ENCODE measurements at places on chromosomes 4 and X.

DNA sequence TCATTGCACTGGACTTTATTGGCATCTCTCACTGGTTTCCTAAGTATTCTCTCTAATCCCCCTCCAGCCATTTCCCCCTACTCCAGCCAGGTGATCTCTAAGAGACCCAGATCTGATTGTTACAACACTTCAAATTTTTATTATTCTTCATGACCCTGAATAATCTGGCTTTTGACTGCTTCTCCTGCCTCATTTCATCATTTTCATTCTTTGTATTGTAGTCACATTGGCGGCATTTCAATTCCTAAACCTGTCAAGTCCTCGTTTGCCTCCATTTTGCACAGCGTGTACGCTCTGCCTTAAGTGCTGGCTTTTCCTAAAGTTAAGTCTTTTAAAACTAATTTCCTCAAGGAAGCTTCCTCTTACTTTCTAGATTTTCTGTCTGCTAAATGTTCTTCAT lies 31.6 kb downstream of the UBE2K start:
- DNase-seq, result no peak

DNA sequence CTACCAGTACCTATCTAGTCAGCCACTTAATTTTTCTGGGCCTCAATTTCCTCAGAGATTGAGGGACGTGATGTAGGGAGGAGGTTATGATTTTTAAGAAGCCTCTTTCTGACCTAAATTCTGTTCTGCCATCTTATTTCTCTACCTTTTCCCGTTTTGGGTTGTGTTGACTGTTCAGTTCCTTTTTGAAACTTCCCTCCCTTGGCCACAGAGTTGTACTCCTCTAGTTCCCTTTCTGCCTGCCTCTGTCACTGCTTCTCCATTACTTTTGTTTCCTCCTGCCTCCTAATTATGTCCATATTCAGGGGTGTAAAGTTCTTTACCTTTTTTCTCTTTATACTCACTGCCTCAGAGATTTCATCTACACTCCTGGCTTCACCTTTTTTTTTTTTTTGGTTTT lies 25.4 kb downstream of the CLCN5 start:
- DNase-seq, result no peak

GRCh38 chrX:1215123-1215823 lies 2.8 kb upstream of the CRLF2 start:
- DNase-seq, result no peak

DNA sequence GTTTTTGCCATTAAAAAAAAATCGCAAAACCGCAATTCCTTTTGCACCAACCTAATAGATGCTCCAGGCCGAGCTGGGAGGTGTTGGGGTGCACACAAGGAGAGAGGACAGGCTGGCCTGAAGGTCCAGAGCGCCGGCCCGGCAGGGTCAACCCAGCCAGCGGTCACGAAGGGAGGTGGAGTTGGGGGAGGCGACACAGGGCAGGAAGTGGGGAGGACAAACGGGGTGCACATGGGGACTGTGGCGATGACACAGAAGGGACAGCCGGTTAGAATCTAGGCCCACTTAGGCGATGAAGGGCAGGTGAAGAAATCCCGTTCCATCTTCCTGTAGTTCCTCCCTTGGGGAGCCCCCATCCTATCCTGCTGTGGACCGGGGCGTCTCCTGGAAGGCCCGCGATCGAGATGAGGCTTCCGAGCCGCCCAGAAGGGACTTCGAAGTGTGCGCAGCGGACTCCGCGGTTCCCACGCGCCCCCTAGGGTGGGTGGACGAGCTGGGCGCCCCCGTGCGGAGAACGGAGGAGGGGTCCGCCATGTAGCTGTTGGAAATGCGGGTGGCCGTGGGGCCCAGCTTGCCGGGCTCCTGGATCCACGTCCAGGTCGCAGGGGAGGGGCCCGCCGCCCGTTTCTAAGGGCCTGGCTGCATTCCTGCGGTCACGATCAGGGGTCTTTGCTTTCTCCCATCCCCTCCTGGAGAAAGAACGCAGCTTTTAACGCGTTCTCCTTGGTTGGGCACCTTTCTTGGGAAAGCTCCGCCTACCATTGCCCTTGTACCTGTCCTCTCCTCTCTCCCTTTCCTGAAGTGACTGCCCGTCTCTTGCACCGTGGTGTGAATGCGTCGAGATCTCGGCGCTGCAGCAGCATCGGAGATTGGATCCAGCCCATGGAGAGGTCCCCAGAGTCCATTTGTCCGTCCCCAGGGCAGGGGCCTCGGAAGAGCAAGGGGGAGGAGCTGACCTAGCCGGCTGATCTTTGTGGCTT lies 17.0 kb upstream of the HPF1 start:
- no peak for DNase-seq

- no peak for DNase-seq
Measured at GRCh38 chrX:132443196-132444135, 45.4 kb downstream of the MBNL3 start.

- DNase-seq, result no peak
Measured at GRCh38 chrX:65591206-65591605, 56.6 kb upstream of the LAS1L start.

- DNase-seq, result no peak
Measured at GRCh38 chrX:6019076-6019475, 209.6 kb downstream of the NLGN4X start.

- DNase-seq, result no peak
Measured at GRCh38 chrX:42028109-42028508, 104.8 kb upstream of the CASK start.

GRCh38 chr4:19117022-19117421 lies 1095.5 kb upstream of the LCORL start:
- no peak for DNase-seq

GRCh38 chrX:30888526-30889146 lies 418 bp downstream of the TAB3 start:
- DNase-seq, result peak; percentile 1

DNA sequence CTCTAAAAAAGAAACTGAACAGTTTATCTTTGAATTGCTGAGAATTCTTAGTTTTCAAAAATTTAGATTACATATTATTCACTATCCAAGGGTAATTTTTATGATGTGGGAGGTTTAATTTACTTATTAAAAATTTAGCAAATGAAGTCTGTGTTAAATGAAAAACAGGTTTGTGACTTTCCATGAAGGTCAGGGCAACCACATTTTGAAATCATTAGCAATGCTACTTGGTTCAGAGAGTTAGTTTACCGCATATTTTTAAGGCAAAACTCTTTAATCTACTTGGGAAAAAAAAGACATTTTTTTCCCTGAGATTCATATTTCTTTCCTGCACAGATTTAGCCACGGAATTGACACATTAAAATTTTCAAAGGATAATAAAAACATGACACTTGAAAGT lies 37.3 kb upstream of the PRSS12 start:
- DNase-seq, result no peak

GRCh38 chr4:69764311-69764710 lies 3.9 kb upstream of the SULT1B1 start:
- DNase-seq, result no peak
